ENCODE measurements at places on chromosomes 3 and 15.

- peak; percentile 71 for DNase-seq
Observed at GRCh38 chr3:42880601-42881451, 5.1 kb upstream of the CYP8B1 start.

DNA sequence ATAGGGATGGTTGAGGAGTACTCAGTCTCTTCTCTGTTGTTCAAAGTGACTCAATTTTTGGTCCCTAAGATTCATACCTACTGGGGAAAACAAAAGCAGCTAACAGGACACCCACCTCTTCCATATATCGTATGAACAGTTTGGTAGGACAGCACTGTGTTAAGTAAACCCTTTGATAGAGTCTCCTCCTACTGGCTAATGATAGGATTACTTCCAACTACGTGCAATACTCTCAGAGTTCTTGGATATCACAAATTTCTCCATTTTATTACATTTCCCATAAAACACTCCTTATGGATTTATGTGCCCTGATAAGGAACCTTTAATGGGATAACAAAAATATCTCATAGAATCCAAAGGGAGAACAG, 200.2 kb upstream of the GOLGA6L4 start:
- peak; percentile 39 for DNase-seq

DNA sequence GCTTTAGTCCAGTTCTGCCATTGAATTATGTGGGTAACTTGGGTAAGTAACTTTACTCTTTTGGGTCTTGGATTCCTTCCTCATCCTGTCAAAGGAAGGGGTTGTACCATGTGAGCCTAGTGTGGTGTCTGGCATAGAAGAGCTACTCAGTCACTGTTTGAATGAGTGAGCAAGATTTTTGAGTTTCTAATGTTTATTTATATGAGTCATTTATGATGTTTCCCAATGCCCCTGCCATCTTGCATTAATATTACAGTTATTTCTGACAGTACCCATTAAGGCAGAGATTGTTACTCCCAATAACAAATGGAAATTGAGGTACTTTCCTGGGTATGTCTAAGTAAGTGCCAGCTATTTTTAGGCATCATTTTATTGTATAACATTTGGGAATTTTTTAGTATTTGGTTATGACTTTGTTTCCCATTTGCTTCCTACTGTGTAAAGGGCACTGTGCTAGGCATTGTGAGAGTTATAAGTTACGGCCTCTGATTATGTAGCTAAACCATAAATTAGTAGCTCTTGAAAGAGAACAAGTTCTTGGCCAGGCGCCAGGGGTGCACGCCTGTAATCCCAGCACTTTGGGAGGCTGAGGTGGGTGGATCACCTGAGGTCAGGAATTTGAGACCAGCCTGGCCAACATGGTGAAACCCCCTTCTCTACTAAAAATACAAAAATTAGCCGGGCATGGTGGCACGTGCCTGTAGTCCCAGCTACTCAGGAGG, 23.5 kb downstream of the NR1D2 start:
- DNase-seq, result peak; percentile 68

DNA sequence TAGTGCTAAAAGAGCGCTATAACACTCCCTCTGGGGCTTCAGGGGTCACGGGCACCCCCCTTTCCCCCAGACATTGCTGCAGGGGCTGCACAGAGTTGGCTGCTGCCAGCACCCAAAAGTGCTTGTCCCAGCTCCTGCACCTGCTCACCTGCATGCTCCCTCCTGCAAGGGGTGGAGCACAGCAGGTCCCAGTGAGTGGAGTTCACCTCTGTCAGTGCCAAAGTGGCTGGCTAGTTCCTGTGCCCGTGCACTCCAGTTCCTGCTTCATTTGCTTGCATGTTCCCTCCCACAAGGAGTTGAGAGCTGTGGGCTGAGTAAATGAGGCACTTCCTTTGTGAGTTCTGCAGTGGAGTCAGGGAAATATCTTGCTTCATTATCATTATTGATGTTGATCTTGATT, 476.9 kb downstream of the SQOR start:
- no peak for DNase-seq

DNA sequence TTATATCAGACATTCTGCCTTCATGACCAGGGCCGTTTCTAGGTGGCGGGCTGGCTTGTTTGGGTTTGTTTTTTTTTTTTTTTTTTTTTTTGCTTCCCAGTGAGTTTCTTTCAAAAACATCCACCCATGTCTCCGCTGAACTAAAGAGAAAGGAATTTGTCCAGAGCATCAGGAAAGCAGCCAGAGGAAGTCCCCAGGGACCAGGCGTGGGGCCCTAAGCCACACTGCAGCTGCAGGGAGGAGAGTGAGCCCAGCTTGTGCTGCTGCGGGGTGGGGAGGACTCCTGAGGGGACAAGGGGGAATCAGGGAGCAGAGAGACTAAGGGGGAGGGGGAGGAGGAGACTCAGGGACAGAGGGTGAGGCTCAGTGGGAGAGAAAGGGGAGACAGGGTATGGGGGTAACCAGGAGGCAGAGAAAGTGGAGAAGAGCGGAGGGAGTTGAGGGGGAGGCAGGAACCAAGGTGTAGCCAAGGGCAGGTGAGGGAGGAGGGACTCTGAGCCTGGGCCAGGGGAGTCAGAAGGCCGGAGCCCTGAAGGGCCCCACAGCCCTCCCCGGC, 49.5 kb downstream of the CYP11A1 start:
- peak; percentile 93 for DNase-seq

Data from LHCN-M2 (cell line).